ENCODE measurements at places on chromosomes 13 and 19. TPM values are rescaled to one million over a fixed set of nuclear protein-coding genes. Genes with fewer than 3 reads are reported as not detected.

The S1PR2 gene
- total RNA-seq, result 4.7 TPM

The OR7A5 gene
- not detected for total RNA-seq

The LGALS4 gene
- total RNA-seq, result 1.4 TPM

The EBI3 gene
- 0.47 TPM for total RNA-seq

- no peak for DNase-seq
Measured at GRCh38 chr13:48827709-48828108, 148.0 kb upstream of the FNDC3A start.

The ZNF229 gene
- 23.1 TPM for total RNA-seq

GRCh38 chr19:55473225-55474012, 3.0 kb upstream of the ZNF628 start:
- DNase-seq, result no peak

DNA sequence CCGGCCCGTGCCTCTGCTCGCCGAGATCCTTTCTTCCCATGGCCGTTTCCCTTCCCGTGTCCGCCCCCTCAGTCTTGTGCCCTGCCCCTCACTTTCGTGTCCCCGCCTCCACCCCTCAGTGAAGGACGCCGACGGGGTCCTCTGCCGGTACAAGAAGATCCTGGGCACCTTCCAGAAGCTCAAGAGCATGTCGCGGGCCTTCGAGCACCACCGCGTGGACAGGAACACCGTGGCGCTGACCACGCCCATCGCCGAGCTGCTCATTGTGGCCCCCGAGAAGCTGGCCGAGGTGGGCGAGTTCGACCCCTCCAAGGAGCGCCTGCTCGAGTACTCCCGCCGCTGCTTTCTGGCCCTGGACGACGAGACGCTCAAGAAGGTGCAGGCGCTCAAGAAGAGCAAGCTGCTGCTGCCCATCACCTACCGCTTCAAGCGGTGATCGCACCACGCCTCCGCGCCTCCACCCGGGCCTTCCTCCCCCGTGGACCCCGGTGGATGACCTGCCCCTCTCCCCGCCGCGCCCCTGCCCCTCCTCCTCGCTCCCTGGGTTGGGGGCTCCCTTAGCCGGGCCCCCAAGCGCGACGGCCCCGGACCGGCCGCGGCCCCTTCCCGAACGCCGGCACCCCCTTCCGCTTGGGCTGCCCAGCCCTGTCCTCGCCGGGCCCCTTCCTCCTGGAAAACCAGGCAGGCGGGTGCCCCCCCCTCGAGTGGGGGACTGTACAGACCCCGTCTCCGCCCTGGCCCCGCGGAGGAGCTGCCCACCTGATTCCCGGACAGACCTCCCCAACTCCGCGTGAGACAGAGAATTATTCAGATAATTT, 2.3 kb upstream of the U2AF2 start:
- no peak for DNase-seq

DNA sequence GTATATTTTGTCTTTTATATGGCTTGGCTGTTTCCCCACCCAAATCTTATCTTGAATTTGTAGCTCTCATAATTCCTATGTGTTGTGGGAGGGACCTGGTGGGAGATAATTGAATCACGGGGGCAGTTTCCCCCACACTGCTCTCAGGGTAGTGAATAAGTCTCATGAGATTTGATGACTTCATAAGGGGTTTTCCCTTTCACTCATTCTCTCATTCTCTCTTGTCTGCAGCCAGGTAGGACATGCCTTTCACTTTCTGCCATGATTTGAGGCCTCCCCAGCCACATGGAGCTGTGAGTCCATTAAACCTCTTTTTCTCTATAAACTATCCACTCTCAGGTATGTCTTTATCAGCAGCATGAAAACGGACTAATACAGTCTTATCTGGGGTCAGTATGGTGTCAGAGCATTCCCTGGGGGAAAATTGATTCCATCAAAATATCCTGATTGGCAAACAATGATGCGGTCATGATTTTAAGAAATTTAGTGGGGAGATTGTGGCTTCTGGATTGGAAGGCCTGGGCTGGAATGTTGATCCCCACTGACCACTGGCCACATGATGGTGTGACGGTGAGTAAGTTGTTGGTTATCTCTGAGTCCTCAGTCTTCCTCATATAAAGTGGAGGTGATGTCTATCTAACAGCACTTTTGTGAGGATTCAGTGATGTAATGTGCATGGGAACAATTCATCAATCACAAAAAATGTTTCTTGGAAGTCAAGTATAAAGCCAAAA, 27.5 kb upstream of the ANKRD10 start:
- DNase-seq, result no peak

GRCh38 chr13:40651866-40652587, 14.4 kb downstream of the FOXO1 start:
- DNase-seq, result no peak

The IL17D gene
- 7.6 TPM for total RNA-seq

DNA sequence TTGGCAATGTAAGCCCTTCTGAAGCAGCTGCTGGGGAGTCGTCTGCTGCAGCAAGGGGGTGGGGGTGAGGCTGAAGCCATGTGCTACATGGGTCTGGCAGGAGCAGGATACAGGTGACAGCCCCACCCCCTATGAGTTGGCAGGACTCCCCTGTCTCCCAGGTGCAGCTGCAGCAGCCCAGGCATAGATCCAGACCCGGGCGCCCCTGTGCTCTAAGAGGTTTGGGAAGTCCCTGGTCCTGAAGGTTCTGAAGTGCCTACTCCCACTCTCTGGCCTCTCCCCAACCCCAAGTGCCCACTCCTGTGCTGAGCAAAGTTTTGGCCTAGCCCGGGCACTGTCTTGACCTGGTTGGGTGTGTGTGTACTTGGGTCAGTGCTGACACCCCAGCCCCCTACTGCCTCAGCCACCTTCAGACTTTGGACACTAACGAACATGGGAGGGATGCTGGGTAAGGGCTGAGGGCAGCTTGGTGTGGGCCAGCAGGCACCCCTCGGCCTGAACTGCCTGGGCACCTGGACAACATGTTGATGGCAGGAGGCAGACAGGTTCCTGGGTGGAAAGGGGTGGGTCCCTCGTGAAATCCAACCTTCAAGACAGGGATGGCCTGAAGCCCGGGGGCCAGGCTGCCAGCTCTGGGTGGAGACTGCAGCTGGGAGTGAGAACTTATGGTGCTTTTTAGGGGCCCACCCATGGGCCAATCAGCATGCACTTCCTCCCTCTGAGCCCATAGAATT, 54.1 kb upstream of the SLITRK6 start:
- no peak for DNase-seq

The KLK2 gene
- not detected for total RNA-seq

DNA sequence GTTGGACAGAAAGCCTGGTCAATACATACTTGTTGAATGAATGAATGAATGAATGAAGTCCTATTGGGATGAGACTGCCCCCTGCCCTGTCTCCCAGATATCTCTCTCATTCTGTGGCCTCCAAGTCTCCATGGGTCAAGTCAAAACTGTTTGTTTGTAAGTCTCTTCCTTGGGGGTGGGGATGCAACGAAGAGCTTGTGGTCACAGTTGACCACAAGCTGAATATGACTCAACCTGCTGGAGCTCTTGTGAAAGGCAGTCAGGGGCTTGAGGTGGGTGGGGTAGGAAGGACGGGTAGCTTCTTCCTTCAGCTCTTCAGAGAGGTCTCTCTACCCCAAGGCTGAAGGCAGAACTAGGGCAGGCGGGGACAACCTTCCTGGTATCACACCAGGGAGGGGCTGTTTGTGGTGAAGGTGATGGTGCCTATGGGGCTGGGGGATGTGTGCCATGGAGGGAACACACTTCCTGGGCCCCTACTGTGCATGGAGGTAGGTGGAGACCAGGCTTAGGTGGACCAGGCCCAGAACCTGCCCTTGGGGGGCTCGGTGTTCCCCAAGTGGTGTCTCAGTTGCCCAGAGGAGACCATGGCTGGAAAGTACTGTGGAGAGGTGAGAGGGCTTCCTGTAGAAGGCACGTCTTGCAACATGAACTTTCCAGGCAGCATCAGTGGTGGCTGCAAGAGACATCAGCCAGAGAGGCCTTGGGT, 8.0 kb downstream of the MYO1F start:
- no peak for DNase-seq

The TINCR gene
- 0.31 TPM for total RNA-seq

The FGF9 gene
- total RNA-seq, result 16.1 TPM
